Ascending aorta (tissue), 2 donors: ENCODE measurements at places on chromosomes 5 and 9.
A peak's percentile ranks its signal among the peaks of the same experiment; 100 is the strongest.

GRCh38 chr9:116387934-116388698, 234.5 kb downstream of the PAPPA start:
- DNase-seq, result no peak
- no peak overlapping the region for H3K27ac ChIP-seq
- H3K36me3 ChIP-seq, result no peaks in the 10 kb centered on the region
- H3K4me3 ChIP-seq, result no peak overlapping the region

DNA sequence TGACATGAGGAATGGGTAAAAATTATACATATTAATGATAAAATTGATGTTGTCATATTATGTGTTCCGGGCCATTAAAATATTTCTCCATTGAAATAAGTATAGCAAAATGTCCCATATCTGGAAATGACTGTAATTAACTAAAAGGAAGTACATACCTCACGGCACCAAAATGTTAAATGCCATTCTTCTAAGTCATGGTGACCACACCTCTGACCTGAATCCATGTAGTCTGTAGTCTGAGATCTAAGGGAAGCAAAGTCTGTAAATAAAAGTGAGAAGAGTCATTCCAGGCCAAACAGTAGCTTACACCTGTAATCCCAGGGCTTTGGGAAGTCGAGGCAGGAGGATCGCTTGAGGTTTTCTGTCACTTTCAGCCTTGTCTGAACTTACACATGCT, 8.7 kb upstream of the GDA start:
- no peaks in the 10 kb centered on the region for H3K4me1 ChIP-seq
- H3K27me3 ChIP-seq, result no peaks in the 10 kb centered on the region
- H3K36me3 ChIP-seq, result no peaks in the 10 kb centered on the region
- H3K4me3 ChIP-seq, result no peak overlapping the region

DNA sequence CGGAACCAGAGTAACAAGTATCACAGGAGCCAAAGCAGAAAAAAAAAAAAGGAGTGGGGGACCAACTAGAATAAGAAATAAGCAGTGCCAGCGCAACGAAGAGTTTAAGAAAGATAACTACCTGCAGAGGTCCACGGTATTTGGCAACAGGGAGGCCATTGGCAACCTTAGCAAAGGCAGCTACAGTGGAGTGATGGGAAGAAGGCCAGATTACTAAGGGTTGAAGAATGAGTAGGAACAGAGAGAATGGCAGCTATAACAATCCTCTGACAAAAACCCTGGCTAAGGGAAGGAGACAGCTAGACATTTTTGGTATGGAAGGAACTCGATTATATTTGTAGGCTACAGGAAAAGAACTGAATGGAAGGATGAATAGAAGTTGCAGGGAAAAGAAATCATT, 93.4 kb upstream of the DMAC1 start:
- no peak overlapping the region for H3K4me3 ChIP-seq
- no peak for DNase-seq
- no peaks in the 10 kb centered on the region for H3K27me3 ChIP-seq
- no peaks in the 10 kb centered on the region for H3K36me3 ChIP-seq

DNA sequence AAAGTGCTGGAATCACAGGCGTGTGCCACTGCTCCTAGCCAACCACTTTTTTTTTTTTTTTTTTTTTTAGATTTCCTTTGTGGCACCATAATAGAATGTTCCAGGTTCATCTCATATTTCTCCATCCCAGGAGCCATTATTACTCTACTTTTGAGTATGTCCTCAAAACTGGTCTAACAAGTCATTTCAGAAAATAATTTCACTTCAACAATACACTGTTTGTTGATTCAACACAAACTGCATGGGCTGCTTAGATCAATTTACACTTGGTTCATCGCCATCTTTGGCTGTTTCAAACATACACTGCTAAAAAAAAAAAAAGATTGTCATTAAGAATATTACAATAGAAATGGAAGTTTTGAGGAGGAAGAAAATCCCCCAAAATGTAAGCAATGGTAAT, 57.9 kb downstream of the CSNK1A1 start:
- H3K4me3 ChIP-seq, result no peak overlapping the region
- peaks cover 16% of the 10 kb centered on the region for H3K4me1 ChIP-seq
- H3K27me3 ChIP-seq, result no peaks in the 10 kb centered on the region
- no peak overlapping the region for H3K27ac ChIP-seq
- peaks cover 24% of the 10 kb centered on the region for H3K36me3 ChIP-seq

GRCh38 chr9:107389617-107390071, 99.9 kb downstream of the KLF4 start:
- DNase-seq, result no peak
- H3K27ac ChIP-seq, result no peak overlapping the region
- no peaks in the 10 kb centered on the region for H3K4me1 ChIP-seq
- H3K36me3 ChIP-seq, result no peaks in the 10 kb centered on the region
- no peaks in the 10 kb centered on the region for H3K27me3 ChIP-seq
- no peak overlapping the region for H3K4me3 ChIP-seq

- peak; percentile 48 for DNase-seq
- H3K36me3 ChIP-seq, result no peaks in the 10 kb centered on the region
- H3K27me3 ChIP-seq, result no peaks in the 10 kb centered on the region
Observed at GRCh38 chr5:135323227-135323626, 75.8 kb downstream of the MACROH2A1 start.

DNA sequence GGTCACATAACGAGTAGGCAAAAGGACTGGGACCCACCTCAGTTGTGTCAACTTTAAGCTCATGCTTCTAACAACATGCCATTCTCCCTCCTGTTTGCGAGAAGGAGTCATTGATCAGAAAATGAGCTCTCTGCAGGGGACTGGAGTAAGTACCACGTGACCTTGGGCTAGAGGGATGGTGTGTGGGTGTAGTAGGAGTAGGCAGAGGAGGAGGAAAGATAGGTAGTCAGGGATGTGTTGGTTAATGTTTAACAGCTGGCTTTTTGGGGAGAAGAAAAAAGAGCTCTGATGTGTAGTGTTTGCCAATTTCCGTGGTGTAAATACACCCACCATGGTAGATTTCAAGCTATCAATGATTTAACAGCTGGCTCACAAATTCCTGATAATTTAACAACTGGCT, 160.3 kb upstream of the TBC1D2 start:
- H3K4me1 ChIP-seq, result no peaks in the 10 kb centered on the region
- H3K36me3 ChIP-seq, result no peaks in the 10 kb centered on the region
- no peak overlapping the region for H3K27ac ChIP-seq
- no peak for DNase-seq
- no peak overlapping the region for H3K4me3 ChIP-seq

- peak overlapping the region; percentile 48 for H3K27ac ChIP-seq
- H3K36me3 ChIP-seq, result no peaks in the 10 kb centered on the region
- H3K4me3 ChIP-seq, result no peak overlapping the region
- no peaks in the 10 kb centered on the region for H3K27me3 ChIP-seq
Observed at GRCh38 chr5:90056911-90057705, 352.4 kb downstream of the CETN3 start.

GRCh38 chr9:128022886-128023285, 42.1 kb upstream of the EEIG1 start:
- DNase-seq, result no peak
- H3K27ac ChIP-seq, result no peak overlapping the region
- H3K4me3 ChIP-seq, result no peak overlapping the region
- no peaks in the 10 kb centered on the region for H3K4me1 ChIP-seq
- no peaks in the 10 kb centered on the region for H3K36me3 ChIP-seq

- H3K27ac ChIP-seq, result peak overlapping the region; percentile 65
- H3K4me1 ChIP-seq, result peaks cover 16% of the 10 kb centered on the region
- no peak overlapping the region for H3K4me3 ChIP-seq
- no peaks in the 10 kb centered on the region for H3K27me3 ChIP-seq
- DNase-seq, result no peak
Observed at GRCh38 chr5:31232273-31232888, 38.9 kb downstream of the CDH6 start.

- DNase-seq, result no peak
- no peaks in the 10 kb centered on the region for H3K27me3 ChIP-seq
- H3K27ac ChIP-seq, result no peak overlapping the region
- no peaks in the 10 kb centered on the region for H3K4me1 ChIP-seq
Observed at GRCh38 chr5:2178528-2178927, 295.8 kb upstream of the IRX4 start.

DNA sequence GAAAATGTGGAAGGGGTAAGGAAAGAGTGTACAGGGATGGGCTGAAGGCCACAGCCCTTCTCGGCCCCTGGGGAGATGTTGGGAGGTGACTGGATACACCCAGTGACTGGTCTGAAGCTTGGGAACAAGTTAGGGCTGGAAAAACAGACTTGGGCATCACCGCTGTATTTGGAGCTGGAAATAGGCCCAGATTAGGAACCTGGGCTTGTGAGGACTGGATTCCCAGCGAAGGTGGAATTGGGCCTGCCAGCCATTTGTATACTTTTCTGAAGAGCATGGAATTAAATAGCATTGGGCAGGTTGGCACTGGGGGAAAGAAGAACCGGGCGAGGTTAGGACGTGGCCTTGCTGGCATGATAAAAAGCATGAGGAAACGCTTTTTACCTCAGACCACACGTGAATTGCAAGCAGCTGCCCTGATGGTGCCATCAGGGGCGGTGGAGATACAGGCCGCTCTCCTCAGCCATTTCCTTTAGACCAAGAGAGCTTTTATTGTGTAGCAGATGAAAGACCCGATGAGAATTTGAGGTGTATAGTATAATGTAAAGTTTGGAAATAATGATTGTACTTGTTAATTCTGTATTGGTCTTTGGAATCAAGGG, 37.8 kb downstream of the OTULIN start:
- no peaks in the 10 kb centered on the region for H3K4me1 ChIP-seq
- peak overlapping the region; percentile 24 for H3K27ac ChIP-seq
- no peak for DNase-seq

GRCh38 chr5:172648013-172648381, 6.9 kb downstream of the NEURL1B start:
- no peaks in the 10 kb centered on the region for H3K36me3 ChIP-seq
- no peaks in the 10 kb centered on the region for H3K4me1 ChIP-seq
- no peak overlapping the region for H3K27ac ChIP-seq

DNA sequence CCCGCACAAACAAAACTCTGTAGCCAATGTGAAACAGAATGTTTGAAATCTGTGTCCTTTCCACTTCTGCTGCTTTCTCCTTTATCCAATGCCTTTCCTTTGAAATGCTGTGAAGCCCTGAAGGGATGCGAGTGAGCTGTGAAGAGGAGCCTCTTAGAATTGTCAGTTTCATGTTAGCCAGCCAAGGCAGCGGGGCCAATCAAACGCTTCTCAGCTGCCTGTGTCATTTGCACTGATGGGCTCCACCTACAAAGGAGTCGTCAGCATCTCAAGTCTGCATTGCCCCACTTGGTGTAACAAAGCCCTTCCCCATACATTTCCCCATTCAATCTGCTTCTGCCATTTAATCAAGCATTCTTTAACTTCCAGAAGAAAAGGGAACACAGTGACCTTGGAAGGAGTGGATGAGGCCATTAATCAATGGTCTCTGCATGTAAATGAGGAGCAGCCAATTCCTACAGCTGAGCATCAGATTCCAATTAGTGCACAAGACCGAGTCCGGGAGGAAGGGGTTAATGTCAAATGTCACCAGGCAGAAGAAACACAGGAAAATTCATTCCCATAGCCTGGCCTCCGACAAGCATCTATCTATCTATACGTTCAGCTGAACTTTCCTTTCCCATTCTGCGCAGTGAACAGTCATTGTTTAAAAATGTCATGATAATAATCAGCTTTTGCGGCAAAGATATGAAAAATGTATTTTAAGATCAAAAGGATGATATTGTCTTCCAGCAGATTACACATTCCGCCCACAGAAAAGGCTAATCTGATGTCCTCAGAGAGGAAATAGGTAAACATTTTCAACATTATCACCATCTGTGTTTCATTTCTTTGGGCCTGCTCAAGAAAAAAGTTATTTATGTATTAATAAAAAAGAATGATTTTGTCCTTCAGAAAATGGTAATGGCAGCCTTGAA, 154.6 kb downstream of the FSTL4 start:
- H3K4me3 ChIP-seq, result no peak overlapping the region
- H3K36me3 ChIP-seq, result no peaks in the 10 kb centered on the region
- no peak for DNase-seq
- no peaks in the 10 kb centered on the region for H3K4me1 ChIP-seq
